ENCODE measurements at places on chromosomes 16 and 17. TPM values are rescaled to one million over a fixed set of nuclear protein-coding genes. Genes with fewer than 3 reads are reported as not detected.
A peak's percentile ranks its signal among the peaks of the same experiment; 100 is the strongest.

GRCh38 chr17:1203111-1203966 lies 23.6 kb upstream of the ABR start:
- no peaks in the 10 kb centered on the region for H3K36me3 ChIP-seq
- peak; percentile 55 for DNase-seq
- H3K27ac ChIP-seq = peak overlapping the region; percentile 30
- peak overlapping the region; percentile 60 for H3K4me3 ChIP-seq
- H3K27me3 ChIP-seq = no peaks in the 10 kb centered on the region

DNA sequence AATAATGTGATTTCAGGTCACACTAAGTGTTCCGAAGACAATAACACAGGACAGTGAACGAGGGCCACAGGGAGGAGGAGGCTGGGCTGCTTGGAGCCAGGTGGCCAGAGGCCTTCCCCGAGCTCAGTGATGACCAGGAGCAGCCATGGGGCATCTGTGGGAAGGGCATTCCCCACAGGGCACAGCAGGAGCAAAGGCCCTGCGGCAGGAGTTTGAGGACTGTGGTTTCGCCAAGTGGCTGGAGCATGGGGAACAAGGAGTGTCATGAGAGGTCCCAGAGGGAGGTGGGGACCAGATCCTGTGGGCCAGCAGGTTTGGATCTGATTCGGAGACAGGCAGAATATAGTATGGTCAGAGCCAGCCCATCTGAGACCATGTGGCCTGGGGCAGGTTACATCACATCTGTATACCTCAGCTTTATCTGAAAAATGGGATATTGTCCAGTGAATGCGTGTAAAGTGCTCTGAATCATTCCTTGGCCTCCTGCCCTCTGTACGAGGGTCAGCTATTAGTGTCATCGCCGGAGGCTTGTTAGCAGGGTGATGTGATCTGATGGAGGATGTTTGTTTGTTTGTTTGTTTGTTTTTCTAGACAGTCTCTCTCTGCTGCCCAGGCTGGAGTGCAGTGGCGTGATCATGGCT lies 176.8 kb downstream of the KATNIP start:
- peaks cover 20% of the 10 kb centered on the region for H3K4me1 ChIP-seq
- DNase-seq = peak; percentile 65
- no peaks in the 10 kb centered on the region for H3K27me3 ChIP-seq
- H3K36me3 ChIP-seq = no peaks in the 10 kb centered on the region
- H3K27ac ChIP-seq = no peak overlapping the region

GRCh38 chr16:54049591-54050458 lies 236.8 kb downstream of the IRX3 start:
- no peaks in the 10 kb centered on the region for H3K36me3 ChIP-seq
- peak; percentile 9 for DNase-seq
- H3K27ac ChIP-seq = no peak overlapping the region
- H3K27me3 ChIP-seq = no peaks in the 10 kb centered on the region
- H3K4me1 ChIP-seq = no peaks in the 10 kb centered on the region

GRCh38 chr16:229731-230281 lies 557 bp upstream of the LUC7L start:
- H3K27me3 ChIP-seq = no peaks in the 10 kb centered on the region
- no peak overlapping the region for H3K27ac ChIP-seq
- H3K36me3 ChIP-seq = peaks cover 23% of the 10 kb centered on the region
- DNase-seq = no peak

DNA sequence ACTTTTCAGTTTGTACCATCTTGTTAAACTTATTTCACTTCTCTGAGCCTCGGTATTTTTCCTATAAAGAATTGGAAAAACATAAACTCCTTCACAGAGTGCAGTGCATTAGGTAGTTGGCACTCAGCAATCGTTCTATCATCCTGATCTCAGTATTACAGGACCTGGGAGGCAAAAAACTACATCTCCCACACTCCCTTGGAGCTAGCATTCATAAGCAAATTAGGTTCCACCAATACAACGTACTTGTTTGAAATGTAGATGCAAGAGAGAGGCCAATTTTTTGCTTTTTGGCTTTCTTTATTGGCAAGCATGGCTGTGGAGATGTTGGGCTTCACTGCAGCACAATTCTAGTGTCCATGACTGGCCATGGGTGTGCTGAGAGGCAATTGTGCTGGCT lies 285.2 kb downstream of the CA10 start:
- H3K36me3 ChIP-seq = no peaks in the 10 kb centered on the region
- no peaks in the 10 kb centered on the region for H3K27me3 ChIP-seq
- DNase-seq = no peak

Gene SLC16A6
- total RNA-seq = 0.34 TPM

Gene SLC38A8
- not detected for total RNA-seq

Gene SLC13A2
- not detected for total RNA-seq

Gene MTSS2
- total RNA-seq = 38.3 TPM

Gene WSCD1
- total RNA-seq = 3.9 TPM

Gene TNS4
- total RNA-seq = not detected

Gene QPRT
- 98.1 TPM for total RNA-seq

All from astrocyte (in vitro differentiated cells and primary cell).